NCI-H82 (cell line): ENCODE measurements at places on chromosomes 1 and 21.

DNA sequence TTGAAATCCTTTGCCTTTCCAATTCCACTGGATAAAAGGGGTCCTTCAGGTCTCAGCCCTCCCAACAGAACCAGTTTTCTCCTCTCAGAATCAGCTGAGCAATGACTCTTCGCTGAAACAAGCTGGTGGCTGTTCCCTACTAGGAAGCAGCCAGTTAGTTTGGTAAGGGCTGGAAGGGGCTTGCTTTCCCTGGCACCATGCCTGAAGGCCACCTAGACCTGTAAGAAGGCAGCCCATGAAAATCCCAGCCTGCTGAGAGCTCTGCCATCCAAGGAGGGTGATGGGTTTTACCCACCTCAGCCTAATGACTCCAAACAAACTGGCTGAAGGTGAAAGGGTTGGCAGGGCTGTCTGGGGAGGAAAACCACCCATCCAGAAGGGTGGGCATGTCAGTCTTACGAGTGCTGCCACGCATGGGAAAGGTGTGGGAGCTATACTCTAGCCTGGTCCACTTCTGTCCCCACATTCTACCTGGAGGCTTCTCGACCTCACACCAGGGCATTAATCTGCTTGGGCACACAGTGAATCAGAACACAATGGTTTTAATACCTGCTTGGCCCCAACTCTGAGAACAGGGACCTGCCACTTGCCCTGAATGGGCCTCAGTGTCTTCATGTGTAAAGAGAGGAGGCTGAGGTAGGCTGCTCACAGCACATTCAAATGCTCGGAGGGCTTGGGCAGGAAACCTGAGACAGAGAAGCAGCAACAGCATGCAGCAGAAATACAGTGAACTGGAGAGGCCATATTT, 53.0 kb downstream of the CD46 start:
- no peak for DNase-seq

DNA sequence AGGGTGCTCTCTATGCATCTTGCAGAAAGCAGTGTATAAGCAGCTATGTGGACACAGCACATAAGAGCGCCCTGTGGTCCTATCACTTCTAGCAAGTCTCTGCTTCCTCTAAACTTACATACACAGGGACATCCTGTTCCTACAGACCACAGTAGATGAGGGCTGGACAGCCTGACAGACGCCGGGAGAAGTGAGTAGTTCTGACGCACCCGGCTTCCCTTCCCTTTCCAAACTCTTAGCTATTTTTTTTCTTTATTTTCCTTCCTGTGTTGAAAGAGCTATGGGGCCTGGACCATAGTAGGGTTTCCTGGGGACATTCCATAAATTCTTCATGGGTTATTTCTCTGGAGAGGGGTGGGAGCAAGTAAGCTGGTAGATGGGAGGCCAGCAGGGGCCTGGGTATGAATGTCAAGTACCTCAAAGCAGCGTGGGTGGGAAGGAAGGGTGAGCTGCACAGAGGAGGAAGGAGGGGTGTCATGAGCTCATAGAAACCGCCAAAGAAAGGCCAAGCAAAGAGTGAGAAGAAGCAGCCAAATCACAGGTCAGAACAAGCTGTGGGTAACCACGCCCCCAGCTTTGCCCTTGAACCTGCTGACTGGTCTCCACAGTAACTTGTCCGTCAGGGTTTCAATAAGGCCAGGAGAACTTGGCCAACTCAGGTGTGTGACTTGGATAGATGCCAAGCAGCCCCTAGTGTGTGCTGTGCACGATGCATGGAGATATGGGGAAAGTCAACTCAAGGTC, 36.6 kb downstream of the PLXNA2 start:
- DNase-seq: no peak

DNA sequence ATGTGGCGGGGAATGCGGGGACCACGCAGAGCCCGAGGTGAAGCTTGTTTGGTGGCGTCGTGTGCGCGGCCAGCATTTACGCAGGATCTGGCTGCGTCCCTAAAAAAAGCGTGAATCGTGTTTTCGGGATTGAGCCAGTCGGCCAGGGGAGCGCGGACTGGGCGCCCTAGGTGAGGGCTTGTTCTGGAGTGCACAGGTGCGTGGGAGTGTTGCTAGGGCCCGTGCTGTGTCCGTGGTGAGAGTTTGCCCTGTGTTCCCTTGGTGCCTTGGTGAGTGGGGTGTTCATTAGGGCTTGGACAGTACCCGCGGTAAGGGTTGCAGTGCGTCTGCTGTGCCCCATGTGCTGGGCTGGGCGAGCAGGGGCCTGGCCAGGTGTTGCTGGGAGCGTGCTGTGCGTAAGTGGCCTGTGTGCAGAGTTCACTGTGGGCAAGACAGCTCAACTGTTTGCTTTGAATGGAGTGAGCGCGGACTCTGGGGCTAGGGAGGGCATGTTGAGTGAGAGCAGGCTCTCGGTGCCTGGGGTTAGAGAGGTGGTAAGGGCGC, 673 bp downstream of the CD46 start:
- peak; percentile 62 for DNase-seq

DNA sequence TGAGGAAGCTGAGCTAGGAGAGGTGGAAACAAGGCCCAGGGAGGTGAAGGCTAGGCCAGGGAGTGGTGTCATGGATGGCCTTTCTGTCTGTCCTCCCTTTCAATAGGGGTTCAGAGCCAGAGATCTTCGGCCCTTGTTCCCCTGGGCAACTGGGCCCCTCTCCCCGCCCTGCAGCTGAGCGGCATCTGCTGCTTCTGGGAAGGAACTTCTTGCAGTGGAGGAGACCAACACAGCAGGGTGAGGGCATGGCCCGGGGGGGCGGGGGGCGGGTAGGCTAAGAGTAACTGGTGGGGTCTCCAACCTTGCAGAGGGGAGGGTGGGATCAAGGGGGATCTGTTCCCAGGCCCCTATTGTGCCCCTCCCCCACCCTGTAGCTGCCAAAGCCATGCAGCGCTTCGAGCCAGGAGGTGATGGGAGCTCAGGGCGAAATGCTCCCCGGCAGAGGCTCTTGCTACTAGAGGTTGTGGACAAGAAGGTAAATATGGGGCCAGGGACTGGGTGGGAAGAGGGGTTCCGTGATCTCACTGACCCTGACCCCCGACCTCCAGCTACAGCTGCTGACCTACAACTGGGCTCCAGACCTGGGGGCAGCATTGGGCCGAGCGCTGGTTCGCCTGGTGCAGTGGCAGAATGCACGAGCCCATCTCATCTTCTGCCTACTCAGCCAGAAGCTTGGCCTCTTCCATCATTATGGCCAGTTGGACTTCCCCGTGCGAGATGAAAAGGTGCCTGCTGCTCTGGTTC, 11.7 kb downstream of the HYI start:
- no peak for DNase-seq

- no peak for DNase-seq
These were observed 6.1 kb downstream of the ATF3 start for GRCh38 chr1:212614453-212615200.

DNA sequence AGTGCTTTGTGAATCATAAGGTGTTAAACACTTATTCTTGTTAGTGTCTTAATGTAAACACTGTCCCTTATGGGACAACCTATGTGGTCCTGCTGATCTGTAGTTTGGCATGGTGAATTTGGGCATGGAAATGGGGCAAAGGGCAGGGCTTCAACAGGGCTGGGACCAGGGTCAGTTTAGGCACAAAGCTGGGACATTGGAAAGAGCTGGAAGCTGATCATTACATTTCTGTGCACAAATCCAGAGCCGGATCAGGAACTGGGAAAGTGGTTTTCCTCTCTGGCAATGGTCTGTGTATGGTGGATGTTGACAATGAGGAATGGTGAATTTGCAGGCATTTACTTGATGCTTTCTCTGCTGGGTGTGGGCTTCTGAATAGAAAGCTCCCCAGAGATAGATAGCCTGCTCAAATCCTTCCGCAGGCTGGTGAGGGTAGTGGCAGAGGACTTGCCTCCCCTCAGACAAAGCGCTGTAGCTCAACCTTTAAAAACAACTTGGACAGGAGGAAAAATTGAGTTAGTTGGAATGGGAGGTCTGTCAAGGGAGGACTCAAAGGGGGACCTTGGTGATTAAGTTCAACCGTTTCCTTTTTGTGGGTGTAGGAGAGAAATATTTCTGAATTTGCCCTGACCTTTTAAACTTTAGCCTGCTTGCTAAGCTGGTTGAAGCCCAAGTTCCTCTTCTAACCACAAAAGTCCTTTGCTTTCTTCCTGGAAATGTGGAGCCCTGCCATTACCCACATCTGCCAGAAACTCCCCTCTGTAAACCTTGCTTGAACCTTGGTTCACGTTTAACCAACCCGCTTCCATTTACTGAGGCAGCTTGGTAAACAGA, 35.3 kb downstream of the HLX start:
- DNase-seq: peak; percentile 51

DNA sequence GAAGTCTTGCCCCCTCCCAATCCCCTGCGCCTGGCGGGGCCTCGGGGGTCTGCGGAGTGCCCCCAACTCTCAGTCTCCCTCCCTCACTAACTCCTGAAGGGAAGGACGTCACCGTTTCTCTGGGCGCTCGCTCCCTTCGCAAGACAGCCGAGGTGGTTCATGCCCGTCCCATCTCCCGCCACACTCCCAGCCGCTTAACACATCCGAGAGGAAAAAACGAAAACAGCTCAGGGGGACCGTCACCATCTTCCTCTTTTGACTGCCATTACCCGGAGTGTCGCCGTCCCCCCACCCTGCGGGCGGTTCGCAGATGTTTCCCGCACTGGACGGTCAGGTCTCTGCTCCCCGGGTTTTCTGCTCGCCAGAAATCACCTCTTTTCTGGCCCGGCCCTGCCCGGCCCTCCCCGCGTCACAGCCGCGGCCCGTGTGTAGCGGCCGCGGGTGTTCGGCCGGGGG, 532 bp downstream of the ERO1B start:
- DNase-seq: peak; percentile 43

GRCh38 chr1:119829625-119830024, 18.4 kb upstream of the REG4 start:
- no peak for DNase-seq
